ENCODE measurements at places on chromosomes 7 and 10.

DNA sequence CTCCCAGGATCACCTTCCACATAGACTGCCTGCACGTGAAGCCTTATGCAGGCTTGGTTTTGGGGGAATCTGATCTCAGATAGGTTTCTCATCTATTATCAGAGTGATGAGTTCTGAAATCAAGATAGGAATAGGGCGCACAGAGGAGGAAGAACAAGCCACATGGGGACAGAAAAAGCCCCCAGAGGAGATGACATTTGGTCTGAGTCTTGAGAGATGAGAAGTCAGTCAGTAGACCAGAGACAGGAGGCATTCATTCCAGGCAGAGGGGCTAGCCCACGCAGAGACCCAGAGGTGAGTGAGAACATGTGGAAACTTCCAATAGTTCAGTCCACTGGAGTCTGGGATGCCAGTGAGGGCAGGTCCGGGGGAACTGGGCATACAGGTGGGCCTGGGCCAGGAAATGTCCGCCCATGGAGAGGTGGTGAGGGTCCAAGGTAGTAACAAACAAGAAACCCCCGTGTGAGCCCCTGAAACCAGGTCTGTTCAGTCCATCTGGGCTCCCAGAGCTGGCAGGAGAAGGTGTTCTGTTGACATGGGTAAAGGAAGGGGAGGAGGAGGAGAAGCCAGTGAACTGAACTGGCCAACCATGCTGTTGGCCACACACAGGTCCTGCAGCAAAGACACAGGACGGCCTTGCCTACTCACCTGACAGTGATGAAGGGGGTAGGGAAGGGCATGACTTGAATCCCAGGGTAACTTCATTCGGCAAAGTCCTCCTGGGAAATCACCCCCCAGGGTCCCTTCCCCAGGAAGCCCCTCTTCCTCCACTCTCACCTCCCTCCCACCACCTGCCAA is 69.3 kb upstream of the SMNDC1 start:
- no peak for DNase-seq

DNA sequence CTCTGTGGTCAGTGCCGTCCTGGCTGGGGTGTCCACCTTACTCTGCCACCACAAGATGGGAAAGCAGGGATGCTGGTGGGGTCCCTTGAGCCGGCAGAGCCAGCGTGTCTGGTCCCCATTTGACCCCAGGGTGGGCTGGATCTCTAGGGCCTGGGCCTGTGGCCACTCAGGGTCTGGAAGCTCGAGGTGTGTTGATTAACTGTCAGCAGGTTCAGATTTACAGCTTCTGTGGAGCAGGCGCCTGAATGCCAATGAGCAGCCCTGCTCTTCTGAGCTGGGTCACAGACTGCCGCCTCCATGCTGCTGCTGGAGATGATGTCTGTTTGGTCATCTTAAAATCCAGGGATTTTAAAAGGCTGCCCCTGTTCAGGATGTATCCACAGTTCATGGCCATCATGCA is 11.3 kb upstream of the DPYSL4 start:
- no peak for DNase-seq

DNA sequence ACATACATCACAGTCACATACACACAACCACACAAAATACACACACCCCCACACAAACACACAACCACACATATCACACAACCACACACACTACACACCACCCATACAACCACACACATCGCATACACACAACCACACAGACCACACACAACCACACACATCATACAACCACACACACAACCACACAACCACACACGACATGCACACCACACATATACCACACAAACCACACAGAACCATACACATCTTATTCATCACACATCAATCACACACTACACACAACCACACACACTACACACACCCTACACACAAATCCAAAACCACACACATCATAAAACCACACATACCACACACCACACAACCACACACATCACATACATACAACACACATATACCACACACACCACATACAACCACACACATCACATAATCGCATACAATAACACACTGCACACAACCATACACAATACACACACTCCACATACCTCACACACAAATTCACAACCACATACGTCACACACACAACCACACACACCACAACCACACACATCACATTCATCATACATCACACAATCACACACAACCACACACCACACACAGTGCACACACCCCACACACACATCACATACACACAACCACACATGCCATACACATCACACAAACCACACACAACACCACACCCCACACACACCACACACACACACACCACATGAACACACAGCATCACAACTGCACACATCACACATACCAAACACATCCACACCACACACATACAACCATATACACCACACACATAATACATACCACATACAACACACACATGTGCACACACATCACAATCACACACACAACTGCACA is 30.4 kb downstream of the GPRIN2 start:
- no peak for DNase-seq

DNA sequence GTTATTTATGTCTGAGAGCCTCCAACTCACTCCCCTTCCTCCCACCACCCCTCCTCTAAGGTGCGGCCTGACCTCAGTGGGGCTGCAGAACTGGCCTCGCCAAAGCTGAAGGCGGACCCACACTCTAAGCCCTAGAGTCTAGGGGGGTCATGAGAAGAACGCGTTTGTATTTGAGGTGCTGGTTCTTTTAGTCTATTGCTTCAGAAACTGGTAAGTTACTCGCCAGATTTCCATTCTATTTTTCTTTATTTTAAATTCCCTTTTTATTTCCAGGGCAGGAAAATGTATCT is 357.5 kb downstream of the DNAJB6 start:
- DNase-seq: no peak

GRCh38 chr10:76466836-76467503 is 1035.5 kb downstream of the LRMDA start:
- DNase-seq: no peak

- no peak for DNase-seq
Measured at GRCh38 chr7:141992156-141992555, 3.5 kb upstream of the MGAM start.
